ENCODE measurements at places on chromosomes 2 and 18.

- no peak for DNase-seq
Measured at GRCh38 chr2:138486363-138487198, 15.0 kb upstream of the SPOPL start.

DNA sequence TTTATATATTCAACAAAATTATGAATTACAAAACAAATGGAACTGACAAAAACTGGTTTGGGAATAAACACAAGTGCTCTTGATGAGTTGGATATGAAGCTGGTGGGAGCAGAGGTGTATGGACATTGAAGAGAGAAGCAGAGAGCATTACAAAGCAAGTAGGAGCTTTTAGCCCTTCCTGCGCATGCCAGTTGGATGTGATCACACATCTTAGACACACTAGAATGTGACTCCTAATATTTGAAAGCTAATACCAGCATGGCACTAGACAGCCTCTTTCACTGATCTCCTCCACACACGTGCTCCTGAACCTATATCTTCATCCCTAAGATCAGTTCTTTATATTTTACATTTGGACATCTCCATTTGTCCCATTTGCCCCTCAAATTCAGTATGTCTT lies 298.1 kb downstream of the MTX2 start:
- no peak for DNase-seq

DNA sequence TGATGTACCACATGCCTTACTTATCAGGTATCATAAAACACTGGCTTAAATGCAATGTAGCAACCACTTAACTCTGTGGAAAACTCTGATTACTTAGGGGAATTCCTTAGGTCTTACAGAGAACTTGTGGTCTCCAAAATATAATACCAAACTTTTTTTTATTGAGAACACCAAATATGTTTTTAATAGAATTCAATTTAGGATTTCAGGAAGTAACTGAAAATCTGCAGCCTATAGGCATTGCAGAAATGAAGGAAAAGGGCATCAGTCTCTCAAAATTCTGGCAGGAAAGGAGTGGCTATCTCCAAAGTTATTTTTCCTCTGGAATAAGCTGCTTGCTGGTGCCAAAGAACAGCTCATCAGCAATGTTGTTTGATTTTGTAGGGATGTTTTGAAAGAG lies 105.3 kb upstream of the UGP2 start:
- no peak for DNase-seq

DNA sequence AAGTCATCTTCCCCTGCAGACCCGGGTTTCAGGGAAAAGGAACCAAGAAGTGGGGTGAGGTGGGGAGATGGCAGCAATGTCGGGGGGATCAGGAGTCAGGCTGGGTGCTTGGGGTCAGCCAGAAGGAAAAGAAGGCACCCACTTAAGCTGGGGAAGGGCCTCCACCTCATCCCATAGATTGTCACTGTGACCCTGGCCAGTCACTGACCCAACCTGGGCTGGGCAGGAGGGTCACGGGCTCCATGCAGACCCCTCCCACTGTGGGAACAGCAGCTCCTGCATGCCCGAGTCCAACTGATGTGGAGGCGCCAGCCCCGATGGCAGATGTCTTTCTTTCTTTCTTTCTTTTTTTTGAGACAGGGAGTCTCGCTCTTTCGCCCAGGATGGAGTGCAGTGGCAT lies 53.6 kb upstream of the HAAO start:
- DNase-seq = no peak

DNA sequence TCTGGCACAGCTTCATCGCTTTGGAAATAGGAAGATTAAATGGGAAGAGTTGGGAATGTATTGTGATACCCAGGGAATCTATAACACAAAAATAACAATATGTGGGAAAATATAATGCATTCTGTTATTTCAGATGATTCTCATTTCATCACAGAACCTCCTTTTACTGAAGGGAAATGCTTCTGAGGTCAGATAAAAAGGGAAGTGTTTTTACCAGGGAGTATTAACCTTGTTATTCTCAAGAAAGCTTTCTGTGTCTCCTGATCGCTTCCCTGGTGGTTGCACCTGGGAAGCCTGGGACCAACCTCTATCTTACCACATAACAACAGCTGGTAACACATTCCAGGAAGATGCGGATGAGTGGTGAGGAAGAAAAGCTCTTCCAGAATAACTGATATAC lies 47.2 kb downstream of the SCG2 start:
- no peak for DNase-seq

DNA sequence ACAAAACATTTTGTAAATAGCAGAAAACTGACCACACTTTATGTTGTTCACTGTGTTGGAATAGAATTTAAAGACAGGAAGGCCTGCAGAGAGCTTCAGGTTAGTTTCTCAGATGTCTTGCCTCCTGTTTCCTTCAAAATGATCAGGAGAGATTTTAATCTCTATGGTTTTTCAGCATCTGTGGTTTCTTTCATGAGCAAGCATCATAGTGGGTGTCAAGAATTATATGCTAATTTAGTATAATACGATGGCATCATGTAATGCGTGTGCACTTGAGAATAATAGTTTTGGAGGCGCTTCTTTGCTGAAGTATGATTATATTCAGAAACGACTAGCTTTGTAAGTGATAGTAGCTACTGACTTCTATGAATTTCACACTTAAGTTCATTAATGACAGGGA lies 149.9 kb downstream of the PLCL1 start:
- no peak for DNase-seq

DNA sequence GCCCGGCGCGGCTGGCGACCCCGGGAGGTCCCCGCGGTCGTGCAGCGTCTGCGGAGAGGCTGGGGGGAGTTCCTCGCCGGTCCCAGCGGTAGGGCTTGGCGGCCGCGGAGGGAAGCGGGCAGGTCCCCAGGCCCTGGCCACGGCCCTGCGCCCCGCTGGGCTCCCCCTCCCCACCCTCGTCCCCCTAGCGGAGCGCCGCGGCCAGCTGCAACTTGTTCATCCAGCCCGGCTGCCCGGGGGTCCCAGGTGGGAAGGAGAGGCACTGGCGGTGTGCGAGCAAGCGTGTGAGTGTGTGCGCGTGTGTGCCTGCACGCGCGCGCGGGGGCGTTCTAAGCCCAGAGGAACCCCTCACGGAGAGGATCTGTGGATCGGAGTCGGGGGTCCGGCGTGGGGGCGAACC lies 1.3 kb downstream of the PTPRM start:
- DNase-seq = no peak
